Sciatic nerve (tissue), 2 donors: ENCODE measurements at places on chromosomes 6 and 20. TPM values are rescaled to one million over a fixed set of nuclear protein-coding genes. Genes with fewer than 3 reads are reported as not detected.

- no peak for DNase-seq
Observed at GRCh38 chr20:41483553-41483930, 116.9 kb upstream of the EMILIN3 start.

DNA sequence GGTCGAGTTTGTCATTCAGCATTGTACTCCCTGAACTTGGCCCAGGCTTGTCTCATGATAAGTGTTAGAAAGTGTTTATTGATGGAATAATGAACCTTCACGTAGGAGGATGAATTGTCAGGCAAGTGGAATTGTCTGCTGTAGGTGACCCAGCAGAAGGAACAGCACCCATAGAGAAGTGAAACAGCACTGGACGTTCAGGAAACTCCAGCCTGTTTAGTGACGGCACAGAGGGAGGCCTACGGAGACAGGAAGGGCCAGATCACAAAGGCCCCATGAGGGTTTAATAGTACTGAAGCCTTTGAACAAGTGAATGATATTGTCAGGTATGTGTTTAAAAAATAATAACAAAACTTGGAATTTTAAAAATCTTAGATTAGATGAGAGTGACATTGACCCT lies 2.9 kb downstream of the STX11 start:
- DNase-seq, result no peak

GRCh38 chr6:12392490-12392889 lies 102.3 kb downstream of the EDN1 start:
- DNase-seq, result no peak

GRCh38 chr6:4134841-4135664 lies at the start of gene ECI2:
Gene ECI2, minus strand, starts transcription at chr6:4135575. Its CDS starts 15 bp downstream, at chr6:4135560.
- DNase-seq, result no peak

GRCh38 chr6:128914051-128914450 lies 31.1 kb downstream of the LAMA2 start:
- no peak for DNase-seq

GRCh38 chr6:163324326-163324687 lies 90.2 kb upstream of the QKI start:
- DNase-seq, result no peak

- no peak for DNase-seq
Observed at GRCh38 chr20:1876217-1876921, 18.8 kb upstream of the SIRPA start.

- peak; percentile 21 for DNase-seq
Observed at GRCh38 chr6:3301506-3301905, 42.8 kb downstream of the PSMG4 start.

DNA sequence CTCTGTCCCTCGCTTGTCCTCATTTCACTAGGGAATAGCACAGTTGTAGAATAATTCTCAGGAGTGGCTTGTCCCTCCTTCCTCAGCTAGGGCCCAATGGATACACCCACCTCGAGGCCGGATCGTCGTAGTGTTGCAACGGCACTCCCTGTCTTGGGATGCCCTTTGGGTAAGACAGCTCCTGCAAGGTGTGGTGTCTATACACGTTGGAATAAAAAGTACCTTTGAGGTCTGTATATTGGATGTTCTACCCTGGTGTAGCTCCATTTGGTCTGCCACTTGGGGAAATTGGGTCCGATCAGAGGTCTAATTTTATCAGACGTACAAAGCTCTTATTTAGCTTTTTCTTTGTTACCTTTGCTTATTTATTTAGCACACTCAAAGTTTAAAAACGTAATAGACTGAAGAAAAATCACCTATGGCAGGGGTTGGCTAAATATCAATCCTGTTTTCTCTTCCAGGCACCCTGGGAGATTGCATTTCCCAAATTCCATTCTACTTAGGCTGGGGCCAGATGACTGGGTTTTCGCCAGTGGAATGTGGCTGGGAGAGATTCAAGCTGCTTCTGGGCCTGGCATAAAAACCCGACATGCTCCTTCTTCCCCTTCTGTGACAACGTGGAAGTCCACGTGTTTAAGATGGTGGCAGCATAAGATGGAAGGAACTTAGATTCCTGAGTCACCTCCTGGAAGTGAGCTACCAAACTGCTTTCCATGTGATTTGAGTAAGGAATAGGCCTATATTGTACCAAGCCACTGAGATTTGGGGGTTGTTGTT lies 82.3 kb upstream of the CD83 start:
- DNase-seq, result no peak

- no peak for DNase-seq
Observed at GRCh38 chr6:109580519-109580918, 97.5 kb upstream of the ZBTB24 start.

The PAK5 gene
- 0.18 TPM for total RNA-seq

The GPX5 gene
- not detected for total RNA-seq

The SULF2 gene
- total RNA-seq, result 79.2 TPM

The WFDC2 gene
- total RNA-seq, result 4.1 TPM

The PROCR gene
- 24.0 TPM for total RNA-seq

The FAM184A gene
- total RNA-seq, result 7.8 TPM

The MYL9 gene
- 709 TPM for total RNA-seq

The EGFL8 gene
- 312 TPM for total RNA-seq

The EZR gene
- total RNA-seq, result 113 TPM

The CASS4 gene
- total RNA-seq, result 2.4 TPM
